Skeletal muscle tissue (tissue), 5 donors: ENCODE measurements at places on chromosomes 11 and 22. TPM values are rescaled to one million over a fixed set of nuclear protein-coding genes. Genes with fewer than 3 reads are reported as not detected.

Gene PANX3
- total RNA-seq = not detected

Gene C11orf87
- total RNA-seq = 0.52 TPM

Gene C11orf52
- total RNA-seq = 0.52 TPM

Gene SYT7
- total RNA-seq = 1.6 TPM

Gene STARD10
- total RNA-seq = 28.2 TPM

Gene TRIM48
- not detected for total RNA-seq

Gene DEUP1
- total RNA-seq = not detected

Gene OR2D3
- not detected for total RNA-seq

Gene NAV2
- total RNA-seq = 43.3 TPM

Gene FAM83F
- total RNA-seq = under 0.01 TPM

Gene CLDN5
- total RNA-seq = 84.0 TPM

Gene TMEM86A
- total RNA-seq = 3.1 TPM

Gene IRF7
- total RNA-seq = 6.8 TPM

Gene OR5D16
- total RNA-seq = not detected

Gene KLHDC7B
- total RNA-seq = not detected

Gene PHOX2A
- total RNA-seq = not detected

Gene GP1BB
- 6.8 TPM for total RNA-seq

Gene LRRC32
- 6.3 TPM for total RNA-seq

Gene AP2A2
- 17.7 TPM for total RNA-seq

Gene RAB36
- total RNA-seq = 0.52 TPM

Gene ARFGAP2
- total RNA-seq = 105 TPM
